Muscle of back (tissue), 13 donors: ENCODE measurements at places on chromosomes 4 and X.

DNA sequence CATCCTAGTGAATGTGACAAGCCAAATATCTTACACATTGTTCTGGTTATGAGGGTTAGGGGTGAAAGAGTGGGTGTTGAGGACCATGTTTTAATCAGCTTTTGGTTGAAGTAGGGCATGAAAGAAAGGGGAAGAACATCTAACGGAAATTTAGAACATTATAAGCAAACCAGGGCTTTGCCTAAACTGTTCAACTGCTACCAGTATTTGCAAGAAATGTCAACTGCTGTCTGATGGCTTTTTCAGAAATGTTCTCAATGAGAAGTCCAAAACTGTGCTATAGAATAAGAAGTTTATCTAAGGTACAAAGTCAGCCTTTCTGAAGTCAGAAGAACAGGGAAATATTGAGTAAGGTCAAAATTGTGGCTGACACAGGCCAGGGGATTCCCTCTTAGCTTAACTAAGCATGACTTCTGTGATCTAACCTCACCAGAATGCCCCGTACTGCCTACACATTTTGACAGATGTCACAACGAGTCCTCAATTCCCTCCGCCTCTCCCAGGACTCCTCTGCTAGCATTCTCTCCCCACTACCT is 67.1 kb downstream of the DTHD1 start:
- DNase-seq = no peak

DNA sequence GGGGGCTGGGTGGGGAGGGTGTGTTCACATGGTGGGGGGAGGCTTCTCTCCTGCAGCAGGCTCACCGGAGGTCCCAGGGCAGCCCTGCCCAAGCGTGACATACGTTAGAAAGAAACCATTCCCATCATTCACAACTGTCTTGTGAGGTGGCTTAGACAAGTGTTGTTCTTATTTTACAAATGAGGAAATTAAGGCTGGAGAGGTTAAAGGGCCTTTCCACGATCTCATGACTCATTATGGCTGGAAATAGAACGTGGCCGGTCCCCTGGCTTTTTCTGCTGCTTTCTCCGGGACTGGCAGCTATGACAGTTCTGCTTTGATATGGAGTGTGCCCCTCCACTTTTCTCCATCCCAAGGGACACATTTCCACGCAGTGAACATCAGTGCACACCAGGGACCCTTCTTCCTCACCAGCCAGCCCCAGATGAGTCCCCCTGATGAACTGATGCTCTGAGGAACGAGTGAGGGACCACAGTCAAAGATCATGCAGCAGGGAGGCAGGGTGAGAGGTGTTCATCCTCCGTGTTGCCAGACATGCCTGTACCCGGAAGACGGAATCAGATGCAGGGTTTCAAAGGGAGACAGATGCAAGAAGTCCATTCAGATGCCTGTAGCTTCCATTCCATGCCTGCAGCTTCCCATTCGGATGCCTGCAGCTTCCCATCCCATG is 64.0 kb upstream of the ACSL1 start:
- no peak for DNase-seq

DNA sequence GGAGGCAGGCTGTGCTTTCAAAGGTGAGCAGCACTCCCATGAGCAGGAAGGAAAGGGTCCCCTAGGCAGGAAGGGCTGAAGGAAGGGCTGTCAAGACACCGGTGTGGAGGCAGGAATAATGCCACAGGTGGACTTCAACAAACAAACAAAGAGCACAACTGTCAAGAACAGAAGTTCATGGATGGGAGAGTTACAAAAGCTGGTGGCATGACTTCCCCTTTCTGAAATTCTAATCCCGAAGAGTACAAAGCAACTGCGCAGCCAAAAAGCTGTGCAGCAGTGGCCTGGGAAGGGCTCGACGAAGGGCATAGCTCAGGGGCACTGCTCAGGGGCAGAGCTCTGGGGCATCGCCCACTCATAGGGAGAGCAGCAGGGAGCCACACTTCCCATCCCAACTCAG is 582.3 kb upstream of the DIPK2B start:
- no peak for DNase-seq

DNA sequence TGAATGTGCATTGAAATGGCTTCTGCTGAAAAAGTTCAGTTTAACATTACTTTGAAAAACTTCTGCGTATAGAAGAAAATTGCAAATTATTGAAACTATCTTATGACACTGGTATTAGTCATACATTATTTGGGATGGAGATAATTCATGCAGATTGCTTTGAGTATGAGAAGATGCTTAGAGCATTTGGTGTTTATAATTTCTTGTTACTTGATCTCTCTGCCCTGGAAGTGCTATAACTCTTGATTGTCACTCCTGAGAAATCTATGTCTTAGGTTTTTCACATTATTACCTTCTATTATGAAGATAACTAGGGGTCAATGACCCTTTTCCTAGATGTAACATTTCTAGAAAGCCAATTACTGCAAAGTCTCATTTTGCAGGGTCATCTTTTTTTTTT is 36.4 kb downstream of the TMEM131L start:
- no peak for DNase-seq

DNA sequence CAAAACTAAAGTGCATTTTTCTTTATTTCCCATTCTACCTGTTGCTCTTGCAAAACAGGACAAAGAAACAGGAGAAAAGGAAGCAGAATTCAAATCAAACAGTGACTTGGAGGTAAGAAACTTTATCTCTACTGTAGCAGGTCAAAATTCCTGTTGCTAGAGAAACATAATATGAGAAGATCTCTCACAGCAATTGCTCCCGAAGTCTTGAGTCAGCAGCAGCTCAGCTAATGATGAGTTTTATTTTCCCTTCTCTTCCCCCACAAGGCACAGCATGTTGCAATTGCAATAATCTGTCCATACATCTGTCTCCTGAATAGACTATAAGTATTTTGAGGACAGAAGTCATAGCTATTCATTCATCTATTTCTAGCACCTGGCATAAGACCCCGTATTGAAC is 112.7 kb downstream of the CLNK start:
- no peak for DNase-seq
